Left cardiac atrium (tissue), 4 donors: ENCODE measurements at places on chromosomes 16 and 17. TPM values are rescaled to one million over a fixed set of nuclear protein-coding genes. Genes with fewer than 3 reads are reported as not detected.

DNA sequence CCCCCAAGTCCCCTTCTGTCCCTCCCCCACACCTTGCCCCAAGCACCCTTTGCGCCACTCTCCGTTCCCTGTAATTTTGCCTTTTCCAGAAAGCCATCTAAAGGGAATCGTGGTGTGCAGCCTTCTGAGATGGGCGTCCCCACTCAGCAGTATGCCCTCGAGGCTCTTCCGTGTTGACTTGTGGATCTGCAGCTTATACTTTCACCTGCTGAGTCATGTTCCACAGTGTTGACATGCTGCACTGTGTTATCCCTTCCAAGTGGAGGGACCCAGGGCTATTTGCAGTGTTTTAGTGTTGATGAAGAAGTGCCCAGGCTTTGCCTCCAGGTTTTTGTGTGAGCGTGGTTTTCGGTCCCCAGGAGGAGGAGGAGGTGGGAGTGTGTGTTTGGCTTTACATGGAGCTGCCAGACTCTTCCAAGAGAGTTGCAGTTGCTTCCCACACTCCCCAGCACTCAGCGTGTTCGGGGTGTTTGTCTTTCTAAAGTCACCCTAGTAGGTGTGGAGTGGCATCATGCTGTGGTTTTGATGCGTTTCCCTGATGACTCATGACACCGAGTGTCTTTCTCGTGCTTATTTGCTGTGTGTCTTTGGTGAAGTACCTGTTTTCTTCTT, 32.1 kb upstream of the JPT2 start:
- DNase-seq = no peak

KCTD19 gene
- total RNA-seq = 0.16 TPM

- no peak for DNase-seq
Measured at GRCh38 chr17:2241823-2242222, 61.8 kb downstream of the SMG6 start.

NLK gene
- total RNA-seq = 22.5 TPM

DNA sequence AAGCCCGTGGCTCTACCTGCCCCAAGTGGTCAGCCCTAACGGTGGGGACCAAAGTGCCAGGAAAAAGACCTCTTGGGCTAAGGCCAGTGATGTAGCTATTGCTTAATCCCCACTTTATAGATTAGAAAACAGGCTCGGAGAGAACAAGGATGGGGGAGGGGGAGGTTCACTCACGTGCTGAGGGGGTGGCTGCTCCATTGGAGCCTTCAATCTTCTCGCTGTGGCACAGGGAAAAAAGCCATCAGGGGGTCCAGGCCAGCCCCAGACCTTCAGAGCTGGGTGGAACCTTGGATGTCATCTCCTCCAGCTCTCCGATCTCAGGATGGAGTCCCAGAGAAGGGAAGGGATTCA, 45.9 kb downstream of the SRCIN1 start:
- DNase-seq = no peak

GRCh38 chr16:79883494-79883893, 283.0 kb upstream of the MAF start:
- DNase-seq = no peak

DNA sequence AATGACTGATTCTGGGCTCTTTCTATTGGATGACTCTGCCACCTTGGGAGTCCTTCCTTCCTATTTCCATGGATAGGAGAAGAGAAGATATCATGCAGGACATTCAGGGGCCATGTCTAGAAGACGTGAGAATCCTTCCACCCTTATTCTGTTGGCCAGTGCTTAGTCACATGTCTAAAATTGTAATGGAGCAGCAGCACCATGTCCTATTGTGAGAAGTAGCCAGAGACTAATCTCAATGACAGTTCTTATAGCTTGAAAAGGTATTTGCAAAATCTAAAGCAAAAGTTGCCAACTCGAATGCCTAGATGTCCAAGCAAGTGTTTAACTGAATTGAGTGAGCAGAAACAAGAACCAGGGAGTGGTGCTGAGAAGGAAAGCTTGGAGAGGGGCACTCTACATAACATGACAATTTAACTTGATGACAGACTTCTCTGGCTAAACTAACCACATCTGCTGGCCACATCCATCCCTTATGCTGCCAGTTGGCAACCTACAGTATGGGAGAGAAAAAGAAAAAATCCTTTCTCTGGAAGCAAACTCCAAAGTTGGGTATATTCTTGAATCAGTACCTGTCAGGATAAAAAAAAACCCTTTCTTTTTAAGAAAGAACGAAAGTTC, 225.7 kb downstream of the CDH13 start:
- no peak for DNase-seq

GRCh38 chr17:12665263-12666210, at the start of gene MYOCD:
MYOCD (plus strand) TSS chr17:12665890; CDS start chr17:12666189, 299 bp downstream.
- DNase-seq = peak; percentile 52

C16orf86 gene
- total RNA-seq = 3.5 TPM

DNA sequence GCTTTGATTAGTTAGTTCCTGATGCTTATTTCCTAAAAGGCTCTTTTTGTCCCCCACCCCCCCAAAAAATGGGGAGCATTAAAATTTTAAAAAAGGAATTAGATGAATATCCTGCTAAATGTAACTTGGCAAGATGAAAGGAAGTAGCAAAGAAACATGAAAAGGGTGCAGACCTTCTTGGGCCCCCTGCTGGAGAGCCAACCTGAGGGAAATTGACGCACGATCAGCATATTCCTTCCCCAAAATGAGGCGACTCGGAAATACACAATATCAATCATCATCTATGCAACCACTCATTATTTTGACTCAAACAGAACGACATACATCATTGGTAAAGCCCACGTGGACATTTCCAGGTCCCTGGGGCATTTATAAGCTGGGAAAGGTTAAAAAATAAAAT, 59.7 kb downstream of the GRIN2A start:
- DNase-seq = no peak

GRCh38 chr17:33704856-33705255, 411.8 kb upstream of the ASIC2 start:
- DNase-seq = no peak

VMO1 gene
- 1.1 TPM for total RNA-seq

CHST4 gene
- 0.16 TPM for total RNA-seq

MMP28 gene
- total RNA-seq = 5.0 TPM

GRCh38 chr17:60604686-60605334, 4.8 kb downstream of the PPM1D start:
- peak; percentile 33 for DNase-seq

SDR42E1 gene
- total RNA-seq = 0.94 TPM

CBX8 gene
- total RNA-seq = 4.1 TPM

CCL23 gene
- total RNA-seq = not detected

- DNase-seq = no peak
Measured at GRCh38 chr16:56591377-56592060, 2.2 kb downstream of the MT3 start.

DNA sequence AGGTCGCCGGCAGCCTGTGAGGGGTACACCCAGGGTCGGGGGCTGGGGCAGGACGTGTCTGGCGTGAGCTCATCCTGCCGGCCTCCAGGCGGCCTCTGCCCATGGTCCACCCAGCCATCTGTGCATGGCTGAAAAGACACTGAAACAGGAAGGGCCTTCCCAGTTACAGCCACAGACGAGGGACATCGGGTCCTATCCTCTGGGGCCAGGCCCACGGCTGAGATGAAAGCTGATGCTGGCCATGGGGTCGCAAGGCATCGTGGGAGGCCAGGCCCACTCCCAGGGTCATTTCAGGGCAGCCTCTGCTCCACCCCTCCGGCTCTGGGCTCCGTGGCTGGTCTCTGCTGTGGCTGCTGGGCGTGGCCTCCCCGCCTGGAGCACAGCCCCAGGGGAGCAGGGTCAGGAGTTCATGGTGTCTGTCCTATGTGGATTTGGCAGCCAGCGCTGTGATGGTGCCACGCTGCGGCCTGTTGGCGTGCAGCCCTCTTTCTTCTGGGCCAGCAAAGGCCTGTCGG, 16.6 kb upstream of the ATP6V0C start:
- DNase-seq = peak; percentile 77

RASL10B gene
- total RNA-seq = 24.7 TPM
